ENCODE measurements at places on chromosomes 16 and 17. TPM values are rescaled to one million over a fixed set of nuclear protein-coding genes. Genes with fewer than 3 reads are reported as not detected.

DNA sequence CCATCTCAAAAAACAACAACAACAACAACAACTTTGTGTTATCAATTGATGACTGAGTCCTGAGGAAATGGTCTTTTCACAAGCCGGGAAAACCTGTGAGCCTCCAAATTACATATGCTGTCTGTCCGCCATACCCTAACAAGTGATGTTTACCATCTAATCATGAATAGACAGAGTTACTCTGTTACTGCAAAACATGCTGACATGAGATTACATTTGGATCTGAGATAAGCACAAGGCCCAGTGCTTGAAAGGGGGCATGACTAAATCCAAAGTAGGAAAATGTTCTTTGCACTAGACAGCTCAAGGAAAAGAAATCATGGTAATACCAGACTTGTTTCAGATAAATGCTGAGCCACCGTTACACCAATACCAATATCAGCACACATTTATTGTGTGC, 8.6 kb upstream of the ATXN1L start:
- DNase-seq, result no peak

DNA sequence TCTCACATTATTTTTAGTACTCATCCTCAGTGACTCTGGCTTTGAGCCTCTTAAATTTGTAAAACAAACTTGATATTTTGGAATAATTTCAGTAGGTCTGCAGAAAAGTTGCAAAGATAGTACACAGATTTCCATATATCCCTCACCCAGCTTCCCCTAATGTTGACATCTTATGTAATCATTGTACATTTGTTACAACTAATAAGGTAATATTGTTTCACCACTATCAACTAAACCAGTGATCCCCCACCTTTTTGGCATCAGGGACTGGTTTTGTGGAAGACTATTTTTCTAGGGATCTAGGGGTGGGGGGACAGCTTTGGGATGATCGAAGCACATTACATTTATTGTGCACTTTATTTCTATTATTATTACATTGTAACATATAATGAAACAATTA, 391.2 kb downstream of the CA10 start:
- no peak for DNase-seq

DNA sequence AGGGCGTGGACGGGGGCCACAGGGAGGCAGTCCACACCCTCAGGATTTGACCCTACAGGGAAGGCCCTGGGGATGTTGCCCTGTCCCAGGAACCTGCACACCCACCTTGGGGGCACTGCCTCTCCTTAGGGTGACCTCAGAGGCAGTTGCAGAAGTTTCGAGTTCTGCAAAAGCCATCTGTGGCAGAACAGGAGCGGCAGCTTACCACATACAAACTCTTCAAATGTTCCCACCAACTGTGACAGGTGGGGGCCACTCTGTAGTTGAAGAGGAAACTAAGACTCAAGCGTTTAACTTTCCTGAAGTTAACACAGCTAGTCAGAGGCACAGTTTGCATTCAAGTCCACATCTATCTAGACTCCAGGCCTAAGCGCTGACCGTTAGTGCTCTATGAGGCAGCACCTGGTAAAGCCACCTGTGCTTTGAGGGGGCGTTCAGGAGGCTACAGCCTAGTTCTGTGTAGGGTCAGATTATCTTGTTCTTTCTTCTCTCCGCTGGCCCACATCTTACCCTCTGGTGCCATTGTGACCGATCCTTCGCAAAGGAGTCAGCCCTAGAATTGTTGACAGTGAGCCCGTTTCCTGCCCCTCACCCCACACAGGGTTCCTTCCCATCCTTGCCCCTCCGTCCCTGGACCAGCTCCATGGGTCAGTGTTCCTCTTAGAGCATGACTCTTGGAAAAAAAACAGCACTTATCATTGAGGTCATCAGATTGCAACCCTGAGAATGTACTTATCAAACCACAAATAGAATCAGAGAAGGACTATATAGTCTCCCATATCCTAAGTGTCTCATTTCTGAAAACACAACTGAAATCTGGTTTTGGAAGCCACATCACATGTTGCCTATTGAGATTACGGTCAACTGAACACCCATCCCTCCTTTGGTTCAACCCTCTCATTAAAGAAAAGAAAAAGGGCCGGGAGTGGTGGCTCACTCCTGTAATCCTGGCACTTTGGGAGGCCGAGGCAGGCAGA, 45.4 kb downstream of the CDH1 start:
- no peak for DNase-seq

GRCh38 chr17:902463-902862, 77.1 kb downstream of the NXN start:
- DNase-seq, result no peak

DNA sequence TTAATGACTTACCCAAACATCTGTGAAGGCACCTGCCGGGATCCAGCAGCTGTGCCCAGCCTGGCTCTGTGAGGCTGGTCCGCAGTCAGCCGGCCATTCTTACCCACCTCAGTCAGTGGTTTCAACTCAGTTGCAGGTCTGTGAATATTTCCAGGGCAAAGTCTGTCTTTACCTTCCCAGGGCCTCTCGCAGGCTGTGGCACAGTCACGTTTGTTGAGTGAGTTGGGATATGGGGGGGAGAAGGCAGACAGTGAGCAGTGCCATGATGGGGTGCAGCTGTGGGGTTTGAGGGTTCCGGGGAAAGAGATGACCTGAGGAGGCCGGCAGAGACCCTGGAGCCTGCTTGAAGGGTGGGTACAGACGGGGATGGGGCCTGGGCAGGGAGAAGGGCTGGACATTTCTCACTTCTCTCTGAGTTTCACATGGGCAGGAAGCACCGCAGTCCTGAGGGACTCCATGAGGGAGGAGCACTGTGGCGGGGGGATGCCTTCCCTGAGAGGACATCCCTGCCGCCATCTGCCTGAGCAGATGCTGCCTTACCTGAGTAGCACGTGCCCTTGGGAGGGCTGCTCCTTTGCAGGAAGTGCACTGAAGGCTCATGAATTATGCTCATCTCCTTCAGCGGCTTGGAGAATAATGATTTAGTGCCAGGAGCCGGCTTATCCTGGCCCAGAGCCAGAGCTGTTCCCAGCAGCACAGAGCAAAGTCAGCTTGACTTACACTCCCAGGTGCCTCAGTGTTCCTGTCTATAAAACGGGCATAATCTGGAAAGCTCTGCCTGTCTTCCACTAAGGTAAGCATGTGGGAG, 48.1 kb downstream of the KSR1 start:
- no peak for DNase-seq

- no peak for DNase-seq
Measured at GRCh38 chr16:22941970-22942501, 128.1 kb downstream of the HS3ST2 start.

The CLEC3A gene
- not detected for polyA plus RNA-seq
